ENCODE measurements at places on chromosomes 13 and 19. TPM values are rescaled to one million over a fixed set of nuclear protein-coding genes. Genes with fewer than 3 reads are reported as not detected.

The VSTM1 gene
- not detected for polyA plus RNA-seq

DNA sequence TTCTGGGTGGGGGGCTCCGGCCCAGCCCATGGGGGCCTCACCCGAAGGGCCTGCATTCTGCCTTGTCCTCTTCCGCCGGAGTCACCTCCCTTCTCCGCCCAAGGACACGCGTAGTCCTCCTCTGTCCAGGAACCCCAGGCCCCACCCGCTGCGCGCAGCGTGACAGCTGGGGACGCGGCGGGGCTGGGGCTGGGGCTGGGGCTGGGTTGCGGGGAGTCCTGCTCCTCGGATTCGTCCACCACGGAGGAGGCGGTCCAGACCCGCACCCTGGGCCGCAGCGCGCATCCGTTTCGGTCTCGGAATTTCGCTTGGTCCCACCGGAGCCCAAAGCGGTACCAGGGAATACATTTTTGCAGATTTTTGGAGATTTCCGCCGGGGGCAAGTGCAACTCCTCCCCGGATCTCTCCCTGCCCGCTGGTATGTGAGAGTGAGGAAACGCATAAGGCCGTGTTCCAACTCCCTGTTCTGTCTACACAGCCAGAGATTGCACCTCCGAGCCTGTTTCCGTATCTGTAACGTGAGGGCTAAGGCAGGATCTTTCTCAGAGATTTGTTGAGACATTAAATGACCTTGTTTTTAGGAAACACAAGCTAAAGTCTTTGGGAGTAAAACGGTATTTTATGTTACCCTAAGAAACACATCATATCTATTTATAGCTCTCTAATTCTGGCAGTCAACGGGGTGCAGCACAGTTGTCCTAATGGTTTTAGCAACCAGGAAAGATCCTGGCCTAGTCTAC, at the start of gene COX7A1:
COX7A1 (minus strand) TSS at position 96 of the 740 bp plus-strand sequence; CDS start at position 56, 40 bp downstream.
- H3K4me1 ChIP-seq: no peaks in the 10 kb centered on the region
- H3K27ac ChIP-seq: no peak within 1 kb of the TSS
- H3K27me3 ChIP-seq: no peaks in the 10 kb centered on the region
- H3K4me3 ChIP-seq: no peak within 1 kb of the TSS

DNA sequence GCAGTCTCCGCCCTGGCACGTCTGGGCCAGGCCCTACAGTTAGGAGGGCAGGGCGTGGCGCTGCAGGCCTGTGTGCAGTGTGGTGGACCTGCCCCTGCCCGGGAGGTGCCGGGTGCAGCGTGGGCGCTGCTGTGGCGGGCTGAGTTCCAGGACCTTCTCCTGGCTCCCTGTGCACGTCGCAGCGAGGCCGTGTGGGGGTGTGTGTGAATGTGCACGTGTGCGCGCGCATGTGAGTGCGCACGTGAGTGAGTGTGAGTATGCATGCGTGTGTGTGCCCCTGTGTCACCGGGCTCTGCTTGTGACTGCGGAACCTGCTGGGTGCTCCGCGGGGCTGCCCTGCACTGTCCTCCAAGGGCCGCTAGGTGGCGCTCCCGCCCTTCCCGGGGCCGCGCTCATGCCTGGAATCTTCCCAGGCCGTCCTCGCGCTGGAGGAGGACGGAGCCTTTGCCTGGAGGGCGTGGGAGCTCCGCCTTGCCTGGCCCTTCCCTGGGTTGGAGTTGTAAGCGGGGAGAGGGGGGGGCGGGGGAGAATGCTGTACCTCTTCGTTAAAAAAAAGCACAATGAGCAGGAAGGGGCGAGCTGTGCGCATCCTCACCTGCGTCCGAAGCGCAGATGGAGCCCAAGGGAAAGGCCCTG, 79.3 kb downstream of the KDM4B start:
- no peak for DNase-seq
- H3K4me3 ChIP-seq: no peak overlapping the region
- no peak overlapping the region for H3K27ac ChIP-seq
- H3K27me3 ChIP-seq: no peaks in the 10 kb centered on the region

- H3K4me1 ChIP-seq: peaks cover 54% of the 10 kb centered on the region
- peaks cover 13% of the 10 kb centered on the region for H3K27me3 ChIP-seq
- H3K27ac ChIP-seq: no peak overlapping the region
- DNase-seq: no peak
- H3K36me3 ChIP-seq: no peaks in the 10 kb centered on the region
- H3K4me3 ChIP-seq: no peak overlapping the region
Measured at GRCh38 chr13:50127726-50128291, 112.6 kb downstream of the KCNRG start.

The COL4A1 gene
- 0.15 TPM for polyA plus RNA-seq

DNA sequence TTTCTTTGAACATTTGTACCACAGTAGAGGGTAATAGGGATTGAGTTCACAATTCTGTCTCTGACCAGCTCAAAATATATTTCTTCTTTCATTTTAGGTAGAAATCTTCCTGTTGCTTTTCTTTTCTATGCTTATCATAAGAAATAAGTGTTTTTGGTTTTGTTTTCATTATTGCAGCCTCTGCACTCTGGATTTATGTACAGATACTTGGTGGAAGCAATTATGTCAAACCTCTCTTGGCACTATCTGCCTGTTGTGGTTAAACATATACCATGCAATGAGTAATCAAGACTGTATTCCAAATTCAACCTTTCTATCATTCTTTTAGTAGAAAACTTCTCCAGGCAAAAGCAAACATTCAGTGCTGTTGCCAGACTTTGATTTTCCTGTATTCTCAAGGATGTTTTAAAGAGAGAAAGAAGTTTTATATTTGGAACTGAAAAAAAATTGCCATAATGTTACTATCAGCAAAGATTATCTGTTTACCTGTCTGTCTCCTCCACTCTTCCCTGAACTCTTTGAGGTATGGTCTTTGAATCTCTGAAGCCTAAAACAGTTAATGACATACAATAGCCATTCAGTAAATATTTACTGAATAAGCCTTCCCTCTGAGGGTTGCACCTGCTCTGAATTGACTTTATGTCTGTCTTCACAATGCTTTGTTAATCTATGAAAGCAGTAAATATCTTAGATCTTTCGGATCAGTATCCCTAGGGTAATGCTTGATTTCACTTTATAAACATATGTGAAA, 612.5 kb upstream of the PRR20A start:
- no peaks in the 10 kb centered on the region for H3K4me1 ChIP-seq
- no peaks in the 10 kb centered on the region for H3K36me3 ChIP-seq
- H3K27me3 ChIP-seq: no peaks in the 10 kb centered on the region
- H3K27ac ChIP-seq: no peak overlapping the region
- no peak for DNase-seq

DNA sequence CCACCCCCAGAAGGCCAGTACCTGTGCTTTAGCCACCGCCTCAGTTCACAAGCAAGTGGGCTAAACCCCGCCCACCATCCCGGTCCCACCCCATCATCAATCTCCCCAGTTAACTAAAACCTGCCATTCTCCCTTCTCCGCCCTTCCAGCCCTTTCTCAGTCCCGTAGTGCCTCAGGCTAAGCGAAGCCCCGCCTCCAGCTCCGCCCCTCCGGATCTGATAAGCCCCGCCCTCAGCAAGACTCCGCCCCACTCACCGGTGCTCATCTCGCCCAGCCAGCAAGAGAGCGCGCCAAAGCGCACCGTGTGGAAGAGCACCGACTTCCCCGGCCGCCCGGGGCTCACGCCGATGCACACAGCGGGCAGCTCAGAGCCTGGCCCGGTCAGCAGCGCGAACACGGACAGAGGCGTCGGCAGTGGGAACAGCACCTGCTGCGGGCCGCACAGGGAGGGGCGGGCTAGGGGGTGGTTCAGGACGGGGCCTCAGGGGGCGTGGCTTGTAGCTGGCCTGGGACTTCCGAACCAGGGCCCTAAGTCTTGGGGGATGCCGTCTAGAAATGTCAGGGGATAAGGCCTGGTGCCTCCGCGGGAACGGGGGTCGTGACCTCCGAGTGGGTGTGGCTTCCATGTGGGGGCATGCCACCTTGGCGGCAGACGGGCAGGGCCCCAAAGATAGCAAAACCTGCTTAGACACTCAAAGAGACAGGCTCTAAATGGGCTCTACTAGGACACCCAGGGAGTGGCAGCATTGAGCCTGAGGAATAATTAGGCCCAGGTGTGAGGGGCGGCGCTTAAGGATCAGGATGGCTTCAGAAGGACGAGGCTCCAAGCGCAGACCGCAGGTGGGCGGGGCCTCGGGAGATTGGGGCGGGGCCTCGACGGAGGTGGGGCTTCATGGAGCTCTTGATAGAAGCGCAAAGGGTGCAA, 21.4 kb downstream of the MAP4K1 start:
- H3K27me3 ChIP-seq: no peaks in the 10 kb centered on the region
- H3K4me1 ChIP-seq: no peaks in the 10 kb centered on the region
- no peak overlapping the region for H3K27ac ChIP-seq
- DNase-seq: no peak

DNA sequence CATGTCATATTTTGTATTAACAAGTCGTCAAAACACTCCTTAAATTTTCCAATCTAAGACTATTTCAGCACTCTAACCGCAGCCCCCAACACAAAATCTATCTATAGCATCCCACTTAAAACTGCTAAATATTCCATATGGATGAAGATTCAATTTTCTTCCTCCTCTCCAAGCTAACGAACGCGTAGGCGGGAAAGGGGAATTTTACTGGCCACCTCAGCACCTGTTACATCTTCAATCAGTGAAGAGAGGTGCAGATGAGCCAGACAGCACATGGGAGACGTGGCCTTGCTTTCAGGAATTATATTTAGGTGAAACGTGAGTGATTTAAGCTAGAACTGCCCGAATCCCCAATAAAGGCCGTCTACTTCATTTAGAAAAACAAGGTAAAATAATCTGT, 1.1 kb downstream of the RBM26 start:
- H3K27me3 ChIP-seq: no peaks in the 10 kb centered on the region
- peaks cover 2% of the 10 kb centered on the region for H3K4me1 ChIP-seq
- DNase-seq: no peak
- H3K4me3 ChIP-seq: peak overlapping the region; percentile 99

- no peak for DNase-seq
- no peaks in the 10 kb centered on the region for H3K27me3 ChIP-seq
- no peak overlapping the region for H3K4me3 ChIP-seq
- no peaks in the 10 kb centered on the region for H3K4me1 ChIP-seq
Measured at GRCh38 chr13:37599519-37599918, 951 bp upstream of the POSTN start.

DNA sequence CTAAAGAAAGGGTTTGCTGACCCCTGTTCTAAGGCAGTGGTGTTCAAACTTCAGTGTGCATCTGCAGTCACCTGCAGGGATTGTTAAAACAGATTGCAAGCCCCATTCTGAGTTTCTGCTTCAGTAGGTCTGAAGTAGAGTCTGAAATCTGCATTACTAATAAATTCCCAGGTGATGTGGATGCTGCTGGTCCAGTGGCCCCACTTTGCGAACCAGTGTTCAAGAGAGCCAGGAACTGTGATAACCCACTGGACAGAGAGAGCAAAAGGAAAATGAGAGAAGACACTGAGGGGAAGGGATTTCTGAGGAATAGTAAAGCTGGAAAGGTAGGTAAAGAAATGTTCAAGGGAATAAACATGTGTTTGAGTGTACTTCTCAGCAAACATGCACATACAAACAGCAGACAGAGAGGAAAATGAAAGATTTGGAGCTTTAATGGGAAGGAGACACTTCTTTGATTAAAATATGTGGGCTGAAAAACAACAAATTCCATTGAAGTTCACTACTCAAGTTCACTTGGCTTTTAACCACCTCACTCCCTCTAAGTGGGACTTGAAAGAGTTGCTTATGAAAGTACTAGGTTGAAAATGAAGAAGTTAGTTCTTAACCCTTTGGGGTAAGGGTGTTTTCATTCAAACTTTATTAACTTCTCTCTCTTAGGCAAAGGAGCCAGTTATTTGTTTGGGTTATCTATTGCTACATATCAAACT, 26.4 kb upstream of the FAM216B start:
- H3K4me3 ChIP-seq: no peak overlapping the region
- no peaks in the 10 kb centered on the region for H3K36me3 ChIP-seq
- no peaks in the 10 kb centered on the region for H3K4me1 ChIP-seq
- H3K27ac ChIP-seq: no peak overlapping the region

The SLC10A2 gene
- not detected for polyA plus RNA-seq

GRCh38 chr13:23469951-23470421, 36.5 kb upstream of the SACS start:
- H3K27ac ChIP-seq: no peak overlapping the region
- H3K27me3 ChIP-seq: no peaks in the 10 kb centered on the region
- no peaks in the 10 kb centered on the region for H3K36me3 ChIP-seq
- no peak for DNase-seq
- H3K4me3 ChIP-seq: no peak overlapping the region

DNA sequence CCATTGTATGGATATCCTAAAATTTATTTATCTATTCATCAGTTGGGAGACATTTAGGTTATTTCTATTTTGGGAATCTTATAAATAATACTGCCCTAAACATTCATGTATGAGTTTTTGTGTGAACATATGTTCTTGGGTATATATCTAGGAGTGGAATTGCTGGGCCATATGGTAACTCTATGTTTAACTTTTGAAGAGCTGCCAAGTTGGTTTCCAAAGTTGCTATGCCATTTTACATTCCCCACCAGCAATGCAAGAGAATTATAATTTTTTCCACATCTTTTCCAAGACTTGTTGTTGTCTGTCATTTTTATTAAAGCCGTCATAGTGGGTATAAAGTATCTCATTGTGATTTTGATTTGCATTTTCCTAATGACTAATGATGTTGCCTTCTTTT, 48.2 kb upstream of the CALM3 start:
- no peaks in the 10 kb centered on the region for H3K27me3 ChIP-seq
- no peak for DNase-seq
- H3K27ac ChIP-seq: no peak overlapping the region
- no peak overlapping the region for H3K4me3 ChIP-seq

DNA sequence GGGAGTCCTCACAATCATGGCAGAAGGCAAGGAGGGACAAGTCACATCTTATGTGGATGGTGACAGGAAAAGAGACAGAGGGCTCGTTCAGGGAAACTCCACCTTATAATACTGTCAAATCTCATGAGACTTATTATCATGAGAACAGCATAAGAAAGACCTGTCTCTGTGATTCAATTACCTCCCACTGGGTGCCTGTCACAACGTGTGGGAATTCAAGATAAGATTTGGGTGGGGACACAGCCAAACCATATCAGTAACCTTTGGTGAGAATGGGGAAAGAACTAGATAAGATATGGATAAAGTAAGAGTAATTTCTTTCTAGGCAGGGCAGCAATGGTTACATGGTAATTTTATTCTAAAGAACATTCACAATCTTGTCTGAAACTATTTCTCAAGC, 344.9 kb upstream of the KLF12 start:
- no peaks in the 10 kb centered on the region for H3K4me1 ChIP-seq
- DNase-seq: no peak
- H3K4me3 ChIP-seq: no peak overlapping the region
- H3K27me3 ChIP-seq: no peaks in the 10 kb centered on the region
- H3K27ac ChIP-seq: no peak overlapping the region

DNA sequence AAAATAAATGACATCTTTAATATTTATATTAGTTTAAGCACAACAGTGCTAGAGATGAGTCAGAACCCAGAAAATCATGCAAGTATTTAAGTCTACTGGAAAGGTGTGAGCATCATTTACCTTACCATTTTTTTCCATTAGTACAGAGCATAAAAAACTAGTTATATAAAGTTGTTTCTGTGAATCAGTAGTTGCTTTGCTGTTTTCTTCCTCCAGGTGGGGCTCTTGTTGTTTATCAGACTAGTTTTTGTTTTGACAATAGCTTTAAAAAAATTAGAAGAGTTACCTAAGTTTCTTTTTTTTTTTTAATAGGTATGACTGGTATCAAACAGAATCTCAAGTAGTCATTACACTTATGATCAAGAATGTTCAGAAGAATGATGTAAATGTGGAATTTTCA, 12.7 kb downstream of the SUGT1 start:
- H3K36me3 ChIP-seq: peaks cover 26% of the 10 kb centered on the region
- H3K27me3 ChIP-seq: no peaks in the 10 kb centered on the region
- no peak overlapping the region for H3K4me3 ChIP-seq
- no peak overlapping the region for H3K27ac ChIP-seq

All from GM12878 (cell line).